Upper lobe of left lung (tissue), 6 donors: ENCODE measurements at places on chromosomes 1 and 21. TPM values are rescaled to one million over a fixed set of nuclear protein-coding genes. Genes with fewer than 3 reads are reported as not detected.

DNA sequence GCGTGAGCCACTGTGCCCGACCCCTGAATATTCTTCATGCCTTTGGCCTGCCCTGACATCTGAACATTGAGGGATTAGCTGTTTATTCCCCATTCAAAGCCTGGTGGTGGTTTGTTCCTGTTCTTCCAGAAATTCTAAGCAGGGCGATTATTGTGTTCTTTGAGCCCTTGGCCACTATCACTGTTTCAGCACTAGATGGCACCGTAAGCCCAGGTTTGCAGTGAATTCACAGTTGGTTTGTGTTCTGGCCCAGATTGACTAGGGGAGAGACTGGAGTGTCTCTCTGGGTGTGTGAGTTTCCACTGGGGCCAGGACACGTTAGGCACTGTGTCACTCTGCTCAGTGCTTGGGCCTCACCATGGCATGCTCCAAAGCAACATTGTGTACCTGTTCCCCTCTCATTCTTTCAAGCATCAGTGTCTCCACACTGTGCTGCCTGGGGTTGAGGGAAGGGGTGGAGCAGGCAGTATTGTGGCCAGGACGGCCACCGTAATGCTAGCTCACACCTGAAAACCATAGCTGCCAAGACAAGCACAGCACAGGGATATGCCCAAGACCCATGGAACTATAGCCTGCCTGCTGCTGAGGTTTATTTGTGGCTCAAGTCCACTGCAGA lies 52.7 kb downstream of the PKN2 start:
- DNase-seq, result no peak

DNA sequence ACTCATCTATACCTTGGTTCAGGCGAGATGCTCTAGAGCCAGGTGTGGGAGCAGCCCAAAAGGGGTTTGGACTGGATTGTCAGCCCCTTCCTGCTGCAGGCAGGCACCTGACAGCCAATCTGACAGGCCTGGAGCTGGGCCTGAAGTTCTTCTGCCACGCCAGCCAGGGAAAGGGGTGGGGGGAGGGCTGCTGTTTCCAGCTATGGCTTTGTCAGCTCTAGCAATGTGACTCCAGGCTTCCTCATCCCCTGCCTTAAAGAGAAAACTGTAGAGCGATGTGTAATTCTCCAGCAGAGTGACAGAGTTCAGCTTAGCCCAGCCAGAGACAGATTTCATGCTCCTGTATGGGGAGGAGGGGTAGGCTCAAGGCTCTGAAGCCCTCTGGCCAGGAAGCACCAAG lies 30.3 kb downstream of the WNT4 start:
- DNase-seq, result no peak

- DNase-seq, result no peak
Observed at GRCh38 chr1:15083578-15083977, 70.0 kb upstream of the TMEM51 start.

GRCh38 chr1:93442008-93442666 lies 5.8 kb upstream of the FNBP1L start:
- peak; percentile 62 for DNase-seq

DNA sequence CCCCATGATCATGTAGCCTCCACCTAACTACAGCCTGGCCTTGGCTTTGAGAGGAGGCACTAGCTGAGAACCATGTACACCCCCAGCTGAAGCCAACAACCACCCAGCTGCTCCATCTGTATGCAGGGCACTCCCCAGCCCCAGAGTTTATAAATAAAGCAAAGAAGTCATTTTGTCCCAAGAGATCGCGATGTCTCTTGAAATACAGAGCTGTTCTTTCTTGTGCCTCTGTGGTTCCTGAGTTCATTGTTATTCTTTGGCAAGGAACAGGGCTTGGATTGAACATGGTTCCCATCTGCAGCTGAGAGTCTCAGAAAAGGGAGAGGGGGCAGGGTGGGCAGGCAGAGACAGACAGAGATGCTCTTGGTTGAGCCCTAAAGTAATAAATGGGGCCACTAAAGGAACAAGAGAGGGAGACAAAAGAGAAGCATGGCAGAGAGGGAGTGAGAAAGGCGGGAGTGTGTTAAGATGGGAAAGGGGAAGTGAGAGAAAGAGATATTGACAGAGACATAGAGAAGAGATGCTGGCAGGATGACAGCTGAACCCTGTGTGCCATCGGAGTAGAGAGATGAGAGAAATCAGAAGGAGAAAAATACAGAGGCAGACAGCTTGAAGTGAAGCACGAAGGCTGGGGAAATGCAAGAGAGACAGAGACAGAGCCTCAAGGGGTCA lies 63.3 kb downstream of the TNR start:
- no peak for DNase-seq

DNA sequence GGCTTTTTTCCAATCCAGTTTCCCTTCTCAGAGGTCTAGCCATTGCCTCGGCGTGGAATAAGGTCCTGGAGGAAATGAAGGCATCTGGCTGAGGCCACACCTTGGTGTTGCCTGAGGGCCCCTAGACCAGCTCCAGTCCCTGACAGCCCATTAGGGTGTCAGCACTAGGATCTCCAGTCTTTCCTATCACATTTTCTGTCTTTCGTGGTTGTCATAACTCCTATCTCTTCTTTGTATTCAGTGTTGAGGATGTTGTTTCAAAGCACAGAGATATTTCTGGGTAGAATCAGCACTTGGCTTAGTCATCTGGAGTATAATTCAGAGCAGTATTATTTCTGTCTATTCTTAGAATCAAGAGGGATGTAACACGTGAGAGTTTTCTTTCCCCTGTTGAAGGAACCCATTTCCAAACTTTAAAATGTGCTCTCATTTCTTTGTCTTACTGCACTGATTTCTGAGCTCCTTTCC lies 844.3 kb downstream of the KCNT2 start:
- no peak for DNase-seq

- DNase-seq, result peak; percentile 93
Observed at GRCh38 chr21:26842974-26843932, 2.0 kb downstream of the ADAMTS1 start.

- no peak for DNase-seq
Observed at GRCh38 chr1:11913291-11913690, 12.9 kb downstream of the KIAA2013 start.

GRCh38 chr1:152566681-152567080 lies at the start of gene LCE3E:
LCE3E (minus strand) TSS chr1:152566780; CDS start chr1:152566208, 572 bp downstream.
- DNase-seq, result no peak

- DNase-seq, result no peak
Observed at GRCh38 chr1:25893116-25893515, 13.1 kb downstream of the STMN1 start.

DNA sequence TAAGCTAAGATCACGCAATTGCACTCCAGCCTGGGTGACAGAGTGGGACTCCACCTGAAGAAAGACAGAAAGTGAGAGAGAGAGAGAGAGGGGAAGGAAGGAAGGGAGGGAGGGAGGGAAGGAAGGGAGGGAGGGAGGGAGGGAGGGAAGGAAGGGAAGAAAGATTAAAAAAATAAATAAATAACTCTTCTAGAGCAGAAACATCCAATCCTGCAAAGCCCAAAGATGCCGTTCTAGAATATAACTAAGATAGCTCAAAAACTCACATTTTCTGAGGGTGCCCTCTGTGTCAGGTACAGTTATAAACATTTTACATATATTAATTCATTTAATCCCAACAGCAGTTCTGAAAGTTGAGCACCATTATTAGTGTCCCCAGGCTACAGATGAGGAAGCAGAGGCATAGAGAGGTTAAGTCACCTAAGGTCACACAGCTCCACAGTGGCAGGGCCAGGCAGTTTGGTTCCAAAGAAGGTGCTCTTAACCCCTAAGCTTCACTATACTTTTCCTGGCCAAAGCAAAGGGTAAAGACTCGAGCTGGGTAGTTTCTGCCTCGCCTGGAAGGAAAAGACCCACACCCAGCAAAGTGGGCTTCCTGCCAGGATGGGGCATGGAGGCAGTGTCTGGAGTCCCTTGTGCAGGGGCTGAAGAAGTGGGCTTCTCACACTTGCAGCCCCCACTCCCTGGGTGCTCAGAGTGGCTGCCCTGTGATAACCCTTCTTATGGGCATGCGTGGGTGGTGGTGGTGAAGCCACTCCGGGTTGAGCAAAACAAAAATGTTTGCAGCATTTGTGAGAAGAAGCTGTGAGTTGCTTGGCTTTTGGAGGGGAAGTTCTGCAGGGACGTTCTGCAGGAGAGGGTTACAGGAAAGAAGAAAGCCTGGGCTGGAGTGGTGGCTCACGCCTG lies 7.9 kb upstream of the PIK3CD start:
- DNase-seq, result no peak

DNA sequence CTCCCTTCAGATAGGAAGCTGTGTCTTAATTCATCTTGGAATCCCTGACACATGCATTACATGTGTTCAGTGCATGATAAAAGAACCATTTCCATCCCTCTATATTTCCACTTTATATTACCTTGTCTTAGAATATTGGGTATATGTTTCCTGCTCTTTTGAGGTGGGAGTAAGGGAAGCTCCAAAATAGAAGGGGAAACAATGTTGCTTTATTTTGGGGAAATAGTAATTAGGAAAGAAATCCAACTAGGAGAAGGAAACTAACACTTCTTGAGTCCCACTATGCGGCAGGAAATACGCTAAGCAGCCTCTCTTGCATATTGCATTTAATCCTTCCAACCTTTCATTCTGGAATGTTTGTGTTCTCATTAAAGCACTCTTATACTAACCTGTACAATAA lies 89.4 kb upstream of the VAV3 start:
- DNase-seq, result no peak

DNA sequence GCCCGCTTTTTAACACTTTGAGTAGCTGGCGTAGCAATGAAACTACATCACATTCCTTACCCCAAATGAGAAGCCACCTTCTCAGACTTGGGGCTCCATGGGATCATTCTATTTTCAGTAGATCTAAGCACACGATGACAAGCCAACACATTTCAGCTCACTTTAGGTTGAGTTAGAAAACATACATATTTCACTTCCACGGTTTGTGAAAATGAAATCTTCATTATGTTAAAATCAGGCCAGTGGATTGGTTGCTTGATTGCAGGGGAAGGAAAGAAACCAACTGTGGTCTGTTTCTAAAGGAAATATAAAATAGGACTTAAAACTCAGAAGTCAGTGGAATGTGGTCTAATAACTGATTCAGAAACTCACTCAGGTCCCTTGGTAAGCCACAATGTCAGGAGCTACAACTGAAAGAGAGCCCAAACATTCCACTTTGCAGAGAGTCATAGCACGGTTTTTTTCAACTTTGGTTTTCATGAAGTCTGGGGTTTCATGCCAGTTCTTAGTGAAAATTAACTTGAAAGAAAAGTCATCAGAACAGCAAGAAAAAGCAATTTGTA lies 82.3 kb upstream of the TIAM1 start:
- DNase-seq, result no peak

DNA sequence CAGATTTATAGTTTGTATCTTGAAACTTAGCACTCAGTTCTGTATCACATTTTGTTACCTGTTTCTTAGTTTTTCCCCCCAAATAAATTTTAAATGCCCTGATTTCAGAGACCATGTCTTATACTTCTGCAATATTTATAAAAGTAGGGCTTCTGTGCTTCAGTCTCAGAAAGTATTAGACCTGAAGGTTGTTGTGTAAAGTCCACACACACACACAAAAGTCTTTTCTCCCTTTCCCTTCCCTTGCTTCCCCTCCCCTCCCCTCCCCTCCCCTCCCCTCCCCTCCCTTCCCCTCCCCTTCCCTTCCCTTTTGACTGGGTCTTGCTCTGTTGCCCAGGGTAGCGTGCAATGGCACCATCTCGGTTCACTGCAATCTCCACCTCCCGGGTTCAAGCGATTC lies 41.0 kb upstream of the KCNK1 start:
- DNase-seq, result no peak

The AIRE gene
- total RNA-seq, result not detected

The TAL1 gene
- 8.1 TPM for total RNA-seq

The C1orf174 gene
- 25.9 TPM for total RNA-seq

The TIE1 gene
- total RNA-seq, result 24.8 TPM

The SLC44A3 gene
- total RNA-seq, result 22.4 TPM
